Stimulated activated naive CD8-positive, alpha-beta T cell treated with anti-CD3 and anti-CD28 coated beads, Interleukin-15, amount 100 ng/mL, for 72 hours (primary cell): ENCODE measurements at places on chromosomes 3 and 15.

DNA sequence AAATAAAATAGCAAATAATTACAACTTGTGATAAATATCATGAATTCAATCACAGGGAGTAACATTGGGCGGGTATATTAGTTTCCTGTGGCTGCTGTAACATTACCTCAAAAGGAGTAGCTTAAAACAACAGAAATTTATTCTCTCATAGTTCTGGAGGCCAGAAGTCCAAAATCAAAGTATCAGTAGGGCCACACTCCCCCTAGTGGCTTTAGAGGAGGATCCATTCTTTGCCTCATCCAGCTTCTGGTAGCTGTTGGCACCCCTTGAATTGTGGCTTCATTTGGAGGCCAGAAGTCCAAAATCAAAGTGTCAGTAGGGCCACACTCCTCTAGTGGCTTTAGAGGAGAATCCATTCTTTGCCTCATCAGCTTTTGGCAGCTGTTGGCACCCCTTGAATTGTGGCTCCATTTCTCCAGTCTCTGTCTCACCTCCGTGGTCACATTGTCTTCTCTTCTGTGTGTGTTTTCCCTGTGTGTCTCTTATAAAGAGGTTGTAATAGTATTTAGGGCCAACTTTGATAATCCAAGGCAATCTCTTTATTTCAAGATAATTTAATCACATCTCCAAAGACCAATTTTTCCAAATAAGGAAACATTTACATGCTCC, 3.1 kb upstream of the CFAP20DC start:
- DNase-seq, result no peak

- DNase-seq, result no peak
Measured at GRCh38 chr15:72426753-72427152, 28.6 kb downstream of the TMEM202 start.

- no peak for DNase-seq
Measured at GRCh38 chr15:83598031-83598430, 55.9 kb upstream of the ADAMTSL3 start.

DNA sequence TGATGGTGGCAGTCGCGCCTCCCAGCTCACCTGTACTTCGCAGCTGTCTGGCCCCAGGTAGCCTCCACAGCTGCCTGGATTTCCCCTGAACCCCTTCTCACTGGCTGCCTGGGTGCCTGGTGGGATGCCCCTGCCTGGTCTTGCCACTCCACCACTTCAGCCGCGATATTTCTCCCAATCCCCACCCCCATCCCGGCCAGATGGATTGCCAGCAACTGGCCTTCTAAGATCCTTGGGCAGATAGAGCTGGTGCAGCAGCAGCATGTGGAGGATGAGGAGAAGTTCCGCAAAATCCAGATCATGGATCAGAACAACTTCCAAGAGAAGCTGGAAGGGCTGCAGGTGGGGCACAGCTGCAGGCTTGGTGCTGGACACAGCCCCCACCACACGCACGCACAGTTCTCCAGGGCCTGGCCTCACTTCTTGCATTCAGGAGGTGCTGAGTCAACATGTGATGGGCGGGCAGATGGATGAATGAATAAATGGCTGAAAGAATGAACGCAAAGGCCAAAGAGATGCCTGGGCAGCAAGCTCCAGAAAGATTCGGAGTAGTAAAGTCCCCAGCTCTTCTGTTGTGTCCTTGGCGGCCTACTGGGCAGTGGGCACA, 35.7 kb downstream of the DNAH1 start:
- DNase-seq, result no peak

GRCh38 chr3:107250221-107250620, 127.0 kb upstream of the CCDC54 start:
- no peak for DNase-seq

DNA sequence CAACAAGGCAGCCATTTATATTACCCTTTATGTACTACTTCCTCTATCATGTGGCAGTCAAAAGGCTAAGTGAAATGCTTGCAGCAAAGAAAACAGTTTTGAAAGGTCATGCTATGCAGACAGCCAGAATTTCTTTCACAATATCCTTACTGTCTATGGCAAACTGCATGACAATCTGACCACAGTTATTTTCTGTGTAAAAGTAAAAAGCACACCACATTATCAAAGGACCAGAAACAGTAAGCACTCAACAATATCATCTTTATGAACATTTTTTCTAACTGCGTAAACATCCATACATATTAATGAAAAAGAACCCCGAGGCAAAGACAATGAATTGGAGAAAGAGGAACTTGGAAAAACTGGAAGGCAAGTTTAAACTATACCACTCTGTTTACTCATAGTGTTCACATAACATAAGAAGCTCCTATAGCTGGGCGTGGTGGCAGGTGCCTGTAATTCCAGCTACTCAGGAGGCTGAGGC, 47.9 kb downstream of the PIK3CB start:
- no peak for DNase-seq

DNA sequence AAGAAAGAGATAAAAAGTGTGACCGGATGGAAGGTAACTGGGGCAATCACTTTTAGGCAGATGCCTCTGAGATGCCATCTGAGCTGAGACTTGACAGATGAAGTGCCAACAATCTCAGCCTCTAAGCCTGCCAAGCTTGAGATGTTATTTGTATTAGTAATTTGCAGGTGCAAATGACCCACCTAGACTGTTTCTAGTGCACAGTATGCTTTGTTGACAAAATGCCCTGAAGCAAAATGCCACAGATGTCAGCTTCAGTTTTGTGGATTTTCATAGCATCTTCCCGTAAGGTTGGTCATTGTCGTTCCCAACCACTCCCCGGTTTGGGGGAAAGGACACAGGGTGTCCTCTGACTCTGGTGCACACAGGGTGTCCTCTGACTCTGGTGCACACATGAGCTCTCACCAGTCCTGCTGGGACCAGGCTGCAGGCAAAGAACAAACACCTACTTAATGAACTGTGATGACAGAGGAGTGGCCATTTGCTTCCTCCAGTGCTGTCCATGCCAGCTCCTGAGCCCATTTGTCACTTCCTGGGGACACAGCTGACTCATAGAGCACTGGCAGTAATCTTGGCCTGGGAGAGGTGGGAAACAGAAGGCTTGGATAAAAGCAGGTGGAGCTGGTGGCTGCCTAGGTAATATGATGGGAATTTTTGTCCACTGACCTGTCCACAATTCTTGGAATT, 16.7 kb upstream of the PPP1R2 start:
- no peak for DNase-seq

- DNase-seq, result no peak
Measured at GRCh38 chr3:167481164-167481563, 7.3 kb upstream of the SERPINI2 start.

- DNase-seq, result no peak
Measured at GRCh38 chr3:171374661-171375285, 85.4 kb downstream of the TNIK start.

DNA sequence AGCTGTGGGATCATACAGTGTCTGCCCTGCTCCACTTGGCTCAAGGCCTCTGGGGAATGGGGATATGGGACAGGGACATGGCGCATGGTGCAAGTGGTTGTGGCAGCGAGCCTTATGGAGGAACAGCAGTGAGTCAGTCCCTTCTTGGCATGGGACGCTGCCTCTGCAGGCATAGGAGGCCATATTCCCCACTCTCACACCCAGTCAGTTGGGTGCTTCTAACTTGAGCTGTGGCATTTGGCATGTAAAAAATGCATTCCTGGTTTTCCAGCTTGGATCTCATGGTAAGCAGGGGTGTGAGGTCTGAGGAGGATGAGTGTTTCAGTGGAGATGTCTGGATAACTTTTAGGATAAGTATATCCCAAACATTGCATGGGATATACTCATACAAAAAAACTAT, 31.6 kb upstream of the UBE2Q2 start:
- DNase-seq, result no peak

GRCh38 chr15:82882273-82882928, 70.1 kb downstream of the HOMER2 start:
- DNase-seq, result no peak

DNA sequence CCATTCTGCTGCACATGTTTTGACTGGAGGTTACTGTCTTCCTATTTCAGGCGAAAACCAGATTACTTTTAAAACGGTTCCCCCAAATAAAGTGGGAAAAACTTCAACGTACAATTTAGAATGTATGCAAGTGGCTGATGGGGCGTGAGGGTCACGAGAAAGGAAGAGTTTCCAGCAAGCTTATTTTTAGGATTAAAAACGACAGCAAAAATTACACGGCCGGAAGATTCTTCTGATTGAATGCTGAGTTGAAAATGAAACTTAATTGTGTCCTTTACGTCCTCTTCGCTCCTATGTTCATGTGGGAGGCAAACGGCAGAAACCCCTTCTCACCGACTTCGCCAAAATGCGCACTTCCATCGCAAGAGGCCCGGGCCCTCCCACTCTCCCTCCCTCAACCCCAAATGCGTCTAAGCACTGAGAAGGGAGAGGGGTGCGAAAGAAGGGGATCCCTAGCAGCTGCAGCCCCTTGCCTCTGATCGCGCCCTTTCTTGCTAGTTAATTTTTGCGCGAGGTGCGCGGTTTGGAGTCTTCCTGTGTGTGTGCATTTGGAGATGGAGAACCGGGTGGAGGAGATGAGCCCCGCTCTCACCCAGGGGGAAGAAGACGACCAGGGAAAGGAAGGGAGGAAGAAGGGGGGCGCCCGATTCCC, 656 bp downstream of the CD47 start:
- peak; percentile 80 for DNase-seq

DNA sequence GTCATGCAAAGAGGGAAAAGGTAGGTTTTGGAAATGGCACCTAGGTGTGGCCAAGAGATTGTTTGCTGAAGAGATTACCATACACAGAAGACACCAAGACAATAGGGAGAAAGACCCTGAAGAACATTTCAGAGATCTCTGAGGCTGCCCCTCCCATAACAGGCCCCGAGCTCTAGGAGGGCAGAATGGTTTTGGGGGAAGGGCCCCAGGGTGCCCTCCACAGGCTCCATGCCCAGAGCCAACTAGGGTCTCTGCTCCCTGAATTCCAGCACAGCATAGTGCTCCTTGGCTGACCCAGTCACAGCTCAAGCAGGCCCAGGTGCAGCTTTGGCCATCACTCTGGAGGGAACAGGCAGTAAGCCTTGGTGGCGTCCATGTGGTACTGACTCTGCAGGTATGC, 163.9 kb downstream of the RAB11A start:
- no peak for DNase-seq
